ENCODE measurements at places on chromosomes 12 and 14. TPM values are rescaled to one million over a fixed set of nuclear protein-coding genes. Genes with fewer than 3 reads are reported as not detected.

VWF gene
- total RNA-seq, result not detected

LRFN5 gene
- 2.1 TPM for total RNA-seq

CAPZA3 gene
- not detected for total RNA-seq

MYO1H gene
- not detected for total RNA-seq

TOMM20L gene
- not detected for total RNA-seq

GRIP1 gene
- not detected for total RNA-seq

TAS2R10 gene
- not detected for total RNA-seq

PLD4 gene
- not detected for total RNA-seq

HSPB8 gene
- total RNA-seq, result 11.1 TPM

SPIC gene
- total RNA-seq, result not detected

EIF2S1 gene
- 273 TPM for total RNA-seq

PLXNC1 gene
- 2.1 TPM for total RNA-seq

KRT75 gene
- not detected for total RNA-seq

C3AR1 gene
- total RNA-seq, result not detected

MAP1LC3B2 gene
- 0.63 TPM for total RNA-seq

RAD51AP1 gene
- 13.1 TPM for total RNA-seq

JDP2 gene
- total RNA-seq, result 163 TPM

TMEM106C gene
- total RNA-seq, result 57.5 TPM

ZBTB42 gene
- 6.2 TPM for total RNA-seq

PROX2 gene
- total RNA-seq, result not detected

FUT8 gene
- 60.6 TPM for total RNA-seq

YAF2 gene
- total RNA-seq, result 17.0 TPM

RHEBL1 gene
- total RNA-seq, result 0.86 TPM

RNASE3 gene
- not detected for total RNA-seq

FOXN4 gene
- not detected for total RNA-seq

DPPA3 gene
- total RNA-seq, result not detected

ITGA7 gene
- 7.2 TPM for total RNA-seq

TSPAN19 gene
- not detected for total RNA-seq

PTPRQ gene
- total RNA-seq, result 0.11 TPM

GNG2 gene
- 14.7 TPM for total RNA-seq

COL2A1 gene
- not detected for total RNA-seq

PLEKHG7 gene
- not detected for total RNA-seq

WSCD2 gene
- not detected for total RNA-seq

DLK1 gene
- total RNA-seq, result not detected

SLC6A12 gene
- total RNA-seq, result not detected

ACSM4 gene
- total RNA-seq, result not detected

OR6C2 gene
- total RNA-seq, result not detected

KIF21A gene
- 3.7 TPM for total RNA-seq

TULP3 gene
- total RNA-seq, result 29.2 TPM

MYF6 gene
- total RNA-seq, result not detected

CLMN gene
- 0.76 TPM for total RNA-seq

SMCO2 gene
- not detected for total RNA-seq

SETD1B gene
- total RNA-seq, result 2.0 TPM

OTX2 gene
- total RNA-seq, result not detected

CCDC196 gene
- not detected for total RNA-seq

CLEC6A gene
- total RNA-seq, result not detected

NAA30 gene
- total RNA-seq, result 30.0 TPM

KERA gene
- total RNA-seq, result not detected

SERPINA4 gene
- total RNA-seq, result not detected

PLEKHH1 gene
- not detected for total RNA-seq

LALBA gene
- not detected for total RNA-seq

LGR5 gene
- total RNA-seq, result not detected

LRRC10 gene
- not detected for total RNA-seq

BAZ1A gene
- total RNA-seq, result 12.4 TPM

PGF gene
- total RNA-seq, result 1.8 TPM

PAN2 gene
- 20.2 TPM for total RNA-seq
